ENCODE measurements at places on chromosomes 7 and 10.

DNA sequence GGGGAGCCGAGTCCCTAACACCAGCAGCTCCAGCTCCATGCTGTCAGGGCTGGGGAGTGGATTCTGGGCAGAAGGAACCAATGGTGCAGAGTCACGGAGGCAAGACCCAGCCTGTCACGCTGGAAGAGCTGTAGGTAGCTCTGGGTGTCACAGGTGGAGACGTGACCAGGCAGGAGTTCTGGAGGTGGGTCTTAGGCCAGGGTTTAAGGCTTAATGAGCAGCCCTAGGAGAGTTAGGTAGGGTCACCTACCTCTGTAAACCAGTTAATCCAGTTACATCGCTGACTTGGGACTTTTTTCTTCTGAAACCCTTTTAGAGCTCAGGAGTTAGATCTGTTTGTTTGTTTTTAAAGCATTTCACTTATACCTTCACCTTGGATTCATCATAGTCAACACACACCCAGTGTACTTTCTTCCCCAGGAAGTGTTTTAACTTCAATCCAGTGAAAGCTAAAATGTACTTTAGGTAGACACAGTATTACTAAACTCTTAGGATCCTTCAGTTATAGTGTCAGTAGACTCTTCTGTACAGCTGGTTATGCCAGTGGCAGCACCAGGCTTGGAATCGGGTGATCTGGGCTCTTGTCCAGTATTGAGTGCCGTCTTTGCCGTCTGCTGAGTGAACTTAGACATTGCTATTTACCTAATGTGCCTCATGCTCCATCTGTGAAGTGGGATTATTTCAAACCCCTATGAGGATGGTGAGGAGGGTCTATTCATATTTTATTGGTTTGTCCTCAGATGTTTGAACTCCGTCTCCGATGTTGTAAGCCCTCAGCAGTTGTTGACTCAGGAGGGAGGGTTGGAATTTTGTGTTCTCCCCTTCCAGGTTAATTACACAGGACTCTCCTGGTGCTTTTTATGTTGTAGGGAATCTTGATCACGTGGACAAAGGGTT lies 31.0 kb downstream of the TACR2 start:
- no peak for DNase-seq

- DNase-seq: no peak
These were observed 117.2 kb upstream of the KLF6 start for GRCh38 chr10:3902054-3902808.

DNA sequence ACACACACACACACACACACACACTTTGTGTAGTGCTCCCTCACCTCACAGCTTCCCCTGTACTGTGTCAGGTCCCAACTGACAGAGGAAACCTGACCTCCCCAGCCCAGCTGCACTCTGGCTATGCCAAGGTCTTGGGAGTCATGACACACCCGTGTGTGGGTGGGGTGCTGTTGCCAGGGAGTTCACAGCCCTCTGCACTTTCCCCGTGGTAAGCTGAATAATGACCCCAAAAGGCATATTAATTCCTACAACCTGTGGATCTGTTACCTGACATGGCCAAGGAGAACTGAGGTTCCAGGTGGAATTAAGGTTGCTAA lies 8.9 kb upstream of the NANOS1 start:
- no peak for DNase-seq

DNA sequence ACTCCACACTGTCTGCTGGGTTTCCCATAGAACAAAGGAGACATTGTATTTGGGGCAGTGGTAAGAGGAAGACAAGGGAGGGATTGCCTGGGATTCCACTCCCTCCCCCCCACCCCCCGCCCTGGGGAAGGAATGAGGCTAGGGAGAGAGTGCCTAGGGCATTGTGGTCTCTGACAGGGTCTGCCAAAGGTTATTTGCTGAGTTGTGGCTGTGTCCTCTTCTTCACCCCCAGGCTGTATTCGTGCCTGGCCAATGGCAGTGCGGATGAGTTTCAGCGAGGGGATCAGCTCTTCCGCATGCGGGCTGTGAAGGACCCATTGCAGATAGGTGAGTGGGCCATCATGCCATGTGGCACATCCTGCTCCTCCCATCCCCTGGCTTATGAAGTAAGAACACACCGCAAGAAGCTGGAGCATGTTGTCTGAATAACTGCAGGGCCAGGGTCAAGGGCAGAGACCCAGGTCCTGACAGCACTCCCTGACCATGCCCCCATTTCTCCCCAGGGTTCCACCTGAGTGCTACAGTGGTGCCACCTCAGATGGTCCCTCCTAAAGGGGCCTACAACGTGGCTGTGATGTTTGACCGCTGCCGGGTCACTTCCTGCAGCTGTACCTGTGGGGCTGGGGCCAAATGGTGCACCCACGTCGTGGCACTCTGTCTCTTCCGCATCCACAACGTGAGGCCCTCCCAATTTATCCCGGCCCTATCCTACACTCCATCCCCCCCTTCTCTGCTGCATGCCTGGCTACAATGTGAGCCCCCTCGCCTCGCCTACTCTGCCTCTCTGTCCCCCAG lies 3.7 kb downstream of the ZSWIM8 start:
- DNase-seq: no peak

GRCh38 chr7:114925434-114925833 lies 3.5 kb downstream of the MDFIC start:
- DNase-seq: no peak

DNA sequence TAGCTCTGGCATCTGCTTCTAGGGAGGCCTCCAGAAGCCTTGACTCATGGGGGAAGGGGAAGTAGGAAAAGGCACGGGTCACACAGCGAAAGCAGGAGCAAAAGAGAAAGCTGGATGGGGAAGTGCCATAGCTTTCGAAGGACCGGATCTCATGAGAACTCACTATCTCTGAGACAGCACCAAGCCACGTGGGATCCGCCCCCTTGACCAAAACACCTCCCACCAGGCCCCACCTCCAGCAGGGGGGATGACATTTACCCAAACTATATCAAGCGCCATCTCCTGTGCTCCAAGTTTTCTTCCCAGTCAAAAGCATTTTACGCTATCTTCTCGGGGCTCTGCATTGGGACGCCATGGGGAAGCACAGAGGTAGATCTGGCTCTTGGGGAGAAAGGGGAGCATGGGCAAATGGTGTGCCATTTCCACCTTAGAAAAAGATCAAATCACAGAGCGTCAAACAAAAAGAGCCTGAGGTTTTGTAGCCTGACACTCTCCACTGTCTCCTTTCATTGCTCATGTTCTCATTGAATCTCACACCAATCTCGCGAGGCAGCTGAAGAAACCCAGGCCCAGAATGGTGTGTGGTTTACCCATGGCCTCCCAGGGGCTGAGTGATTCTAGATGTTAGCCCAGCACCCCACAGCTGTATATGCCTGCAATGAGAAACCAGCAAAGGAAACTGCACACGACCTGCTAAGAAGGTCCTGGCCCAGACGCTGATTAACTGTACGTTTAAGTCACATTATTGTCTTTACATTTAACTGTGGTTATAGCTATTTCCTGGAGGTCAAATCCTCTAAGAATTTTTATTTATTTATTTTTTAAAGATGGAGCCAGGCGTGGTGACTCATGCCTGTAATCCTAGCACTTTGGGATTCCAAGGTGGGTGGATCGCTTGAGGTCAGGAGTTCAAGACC lies 8.1 kb upstream of the OLAH start:
- no peak for DNase-seq

DNA sequence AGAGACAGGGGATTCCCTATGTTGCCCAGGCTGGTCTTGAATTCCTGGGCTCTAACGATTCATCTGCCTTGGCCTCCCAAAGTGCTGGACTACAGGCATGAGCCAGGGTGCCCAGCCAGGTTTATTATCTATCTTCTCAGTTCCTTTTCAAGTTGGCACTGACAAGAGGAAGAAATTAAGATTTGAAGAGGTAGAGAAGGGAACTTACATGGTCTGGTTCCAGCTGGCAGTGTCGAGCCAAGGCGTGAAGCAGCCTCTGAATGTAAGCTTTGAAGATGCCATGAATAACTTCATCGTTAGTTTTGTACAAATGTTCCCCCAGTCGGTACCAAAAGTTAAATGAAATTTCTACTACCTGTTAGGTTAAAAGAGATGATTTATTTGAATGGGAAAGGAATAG lies 57.7 kb downstream of the TNPO3 start:
- no peak for DNase-seq

DNA sequence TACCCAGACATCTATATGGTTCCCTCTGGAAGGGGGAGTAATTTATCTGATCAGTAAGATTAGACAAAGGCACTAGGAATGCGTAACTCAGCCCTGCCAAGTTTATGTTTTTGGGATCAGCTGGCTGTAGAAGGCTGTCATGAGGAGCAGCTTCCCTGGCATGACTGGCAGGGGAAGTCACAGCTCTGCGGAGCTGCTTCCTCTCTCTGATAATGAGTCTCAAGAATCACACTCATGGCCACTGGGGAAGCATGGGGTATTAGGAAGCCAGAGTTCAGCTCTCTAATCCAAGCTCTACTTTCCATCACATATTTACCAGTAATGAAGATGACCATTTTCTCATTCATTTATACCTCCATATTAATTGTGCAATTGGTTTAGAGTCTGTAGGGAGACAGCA lies 758.9 kb downstream of the GRM8 start:
- DNase-seq: no peak

GRCh38 chr7:100885440-100886141 lies 3.9 kb downstream of the UFSP1 start:
- DNase-seq: no peak

DNA sequence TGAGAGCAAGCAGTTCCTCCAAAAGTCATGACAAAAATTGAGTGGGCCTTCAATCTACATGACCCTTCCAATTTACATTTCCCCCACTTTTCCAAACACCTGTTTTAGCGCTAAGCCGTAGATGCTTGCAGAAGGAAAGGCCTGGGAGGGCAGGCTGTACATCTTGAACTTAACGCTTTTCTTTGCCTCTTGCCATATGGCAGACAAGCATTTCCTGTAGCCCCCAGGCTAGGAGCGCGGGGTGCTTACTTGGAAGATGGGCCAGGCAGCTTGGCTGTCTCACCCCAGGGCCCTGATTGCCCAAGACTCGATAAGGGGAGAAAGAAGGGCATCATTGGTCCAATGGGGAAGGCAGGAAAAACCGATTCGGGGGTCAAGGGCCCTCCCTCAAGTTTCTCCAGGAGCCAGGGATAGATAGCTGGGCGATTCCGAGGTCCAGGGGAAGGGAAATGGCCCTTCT lies 1.8 kb downstream of the HOXA10 start:
- DNase-seq: peak; percentile 16

DNA sequence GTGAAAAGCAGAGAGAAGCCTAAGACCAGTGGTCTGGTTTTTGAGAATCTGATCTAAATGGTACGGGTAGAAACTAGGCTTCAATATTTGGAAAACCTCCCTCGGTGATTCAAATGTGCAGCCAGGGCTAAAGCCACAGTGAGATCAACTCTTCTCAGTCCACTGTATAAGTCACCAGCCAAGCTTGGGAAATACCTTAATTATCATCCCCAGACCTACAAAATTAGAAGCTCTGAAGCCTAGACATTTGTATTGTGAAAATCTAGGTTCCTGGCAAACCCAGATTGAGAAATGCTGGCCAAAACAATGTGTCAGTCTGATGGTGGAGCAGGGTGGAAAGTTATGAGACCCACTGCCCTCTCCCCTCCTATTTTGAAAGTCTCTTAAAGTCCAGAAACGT lies 131.7 kb downstream of the DGKI start:
- no peak for DNase-seq

DNA sequence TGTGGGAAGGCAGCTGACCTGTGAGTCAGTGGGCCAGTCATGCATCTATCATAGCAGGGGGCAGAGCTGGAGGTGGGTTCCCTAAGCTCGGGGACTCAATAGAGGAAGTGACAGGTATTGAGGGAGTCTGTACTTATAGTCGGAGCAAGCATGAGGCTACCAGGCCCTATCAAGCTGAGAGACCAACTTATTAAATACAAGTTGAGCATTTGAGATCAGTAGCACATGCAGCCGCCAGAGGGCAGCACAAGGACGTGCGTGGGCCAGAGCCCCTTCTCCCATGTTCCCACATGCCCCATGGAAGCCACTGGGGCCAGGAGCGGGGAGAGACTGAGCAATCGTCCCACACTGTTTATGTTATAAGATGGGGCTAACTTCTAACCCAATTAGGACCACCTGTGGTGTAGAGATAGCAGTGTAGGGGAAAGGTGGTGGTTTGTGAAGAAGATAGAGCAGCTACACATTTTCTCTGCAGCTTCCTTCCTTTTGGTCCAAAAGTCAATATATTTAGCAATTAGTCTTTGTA lies 13.0 kb upstream of the STK31 start:
- DNase-seq: no peak

GRCh38 chr10:24858288-24859270 lies 93.8 kb downstream of the PRTFDC1 start:
- no peak for DNase-seq

DNA sequence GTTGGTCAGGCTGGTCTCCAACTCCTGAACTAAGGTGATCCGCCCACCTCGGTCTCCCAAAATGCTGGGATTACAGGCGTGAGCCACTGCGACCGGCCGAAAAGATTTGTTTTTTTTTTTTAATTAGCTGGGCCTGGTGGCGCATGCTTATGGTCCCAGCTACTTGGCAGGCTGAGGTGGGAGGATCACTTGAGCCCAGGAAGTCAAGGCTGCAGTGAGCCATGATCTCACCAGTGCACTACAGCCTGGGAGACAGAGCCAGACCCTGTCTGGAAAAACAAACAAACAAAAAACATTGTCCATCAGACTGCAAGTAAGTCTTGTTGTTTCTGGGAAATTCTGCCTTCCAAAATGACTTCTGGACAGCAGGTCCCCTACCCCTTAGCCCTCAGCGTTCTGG lies 16.3 kb upstream of the ZNF212 start:
- DNase-seq: no peak

DNA sequence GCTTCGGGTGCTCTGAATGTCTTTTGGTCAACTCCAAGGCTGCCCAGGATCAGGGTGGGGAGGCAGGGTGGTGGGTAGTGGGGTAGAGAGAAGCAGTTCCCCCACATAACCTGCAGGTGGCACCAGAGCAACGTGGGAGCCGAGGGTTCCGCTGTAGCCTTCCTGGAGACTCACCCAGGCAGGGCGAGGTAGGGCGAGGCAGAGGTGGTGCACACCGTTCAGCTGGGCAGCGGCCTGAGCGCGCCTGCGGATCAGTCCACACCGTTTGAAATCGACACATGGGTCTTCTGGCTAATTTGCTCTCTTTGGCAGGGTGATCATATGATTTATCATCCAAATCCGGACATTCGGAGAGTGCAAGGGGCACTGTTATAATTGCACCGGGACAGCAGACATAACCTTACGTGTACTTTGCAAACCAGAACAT lies 41.4 kb upstream of the MAP3K8 start:
- peak; percentile 57 for DNase-seq

DNA sequence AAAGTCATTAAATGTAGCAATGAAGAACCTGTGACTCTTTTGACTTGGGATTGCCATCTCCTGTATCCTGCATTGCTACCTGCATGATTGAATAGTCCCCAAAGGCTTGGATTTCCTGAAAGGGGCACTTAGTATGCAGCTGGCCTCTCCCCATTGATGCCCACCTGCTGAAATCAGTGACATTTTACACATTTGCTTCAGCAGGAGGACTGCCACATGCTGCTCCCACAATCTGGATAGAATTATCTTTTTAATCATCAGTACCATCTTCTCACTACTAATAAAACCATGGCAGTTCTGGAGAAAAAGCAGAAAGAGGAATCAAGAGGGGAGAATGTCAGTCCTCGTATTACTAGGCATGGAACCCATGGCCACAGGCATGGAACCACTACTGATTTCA lies 67.8 kb downstream of the SLC13A1 start:
- no peak for DNase-seq
